Skin of body (tissue), 3 donors: ENCODE measurements at places on chromosomes 2 and 18. TPM values are rescaled to one million over a fixed set of nuclear protein-coding genes. Genes with fewer than 3 reads are reported as not detected.

The SLC9A4 gene
- 1.3 TPM for total RNA-seq

The CIB4 gene
- not detected for total RNA-seq

The GPR155 gene
- 5.8 TPM for total RNA-seq

DNA sequence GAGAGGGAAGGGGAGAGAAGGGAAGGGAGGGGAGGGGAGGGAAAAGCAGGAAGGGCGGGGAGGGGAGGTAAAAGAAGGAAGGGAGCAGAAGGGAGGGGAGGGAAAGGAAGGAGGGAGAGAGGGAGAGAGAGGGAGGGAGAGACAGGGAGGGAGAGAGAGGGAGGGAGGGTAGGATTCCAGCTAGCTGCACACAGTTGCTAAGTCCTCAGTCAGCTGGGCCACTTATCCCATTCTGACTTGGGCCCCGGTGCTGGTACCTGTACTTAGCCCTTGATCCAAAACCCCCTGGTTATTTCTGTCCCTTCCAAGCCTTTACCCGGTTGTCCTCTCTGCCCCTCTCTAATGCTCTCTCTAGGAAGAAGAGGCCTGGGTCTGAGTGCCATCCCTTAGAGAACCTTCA, 211.4 kb downstream of the TTC32 start:
- DNase-seq = no peak

- DNase-seq = no peak
Observed at GRCh38 chr2:239866350-239866749, 158.8 kb downstream of the NDUFA10 start.

The FEV gene
- not detected for total RNA-seq

DNA sequence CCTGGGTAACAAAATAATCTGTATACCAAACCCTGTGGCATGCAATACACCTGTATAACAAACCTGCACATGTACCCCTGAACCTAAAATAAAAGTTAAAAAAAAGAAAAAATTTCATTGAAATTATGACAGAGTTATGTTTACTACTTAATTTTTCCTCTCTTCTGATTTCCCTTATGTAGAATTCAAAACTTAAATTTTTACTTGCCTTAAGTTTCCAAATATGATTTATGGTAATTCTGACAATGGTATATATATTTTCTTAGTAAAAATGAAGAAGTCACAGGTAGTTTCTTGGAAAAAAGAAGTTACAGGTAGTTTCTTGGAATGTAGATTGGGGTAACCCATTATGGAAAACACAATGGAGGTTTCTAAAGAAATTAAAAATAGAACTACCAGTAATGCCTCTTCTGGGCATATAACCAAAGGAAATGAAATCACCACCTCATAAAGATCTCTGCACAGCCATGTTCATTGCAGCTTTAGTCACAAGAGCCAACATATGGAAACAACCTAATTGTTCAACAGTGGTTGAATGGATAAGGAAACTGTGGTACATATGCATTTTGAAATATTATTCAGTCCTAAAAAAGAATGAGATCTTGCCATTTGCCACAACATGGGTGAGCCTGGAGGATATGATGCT, 164.9 kb downstream of the BABAM2 start:
- DNase-seq = no peak

DNA sequence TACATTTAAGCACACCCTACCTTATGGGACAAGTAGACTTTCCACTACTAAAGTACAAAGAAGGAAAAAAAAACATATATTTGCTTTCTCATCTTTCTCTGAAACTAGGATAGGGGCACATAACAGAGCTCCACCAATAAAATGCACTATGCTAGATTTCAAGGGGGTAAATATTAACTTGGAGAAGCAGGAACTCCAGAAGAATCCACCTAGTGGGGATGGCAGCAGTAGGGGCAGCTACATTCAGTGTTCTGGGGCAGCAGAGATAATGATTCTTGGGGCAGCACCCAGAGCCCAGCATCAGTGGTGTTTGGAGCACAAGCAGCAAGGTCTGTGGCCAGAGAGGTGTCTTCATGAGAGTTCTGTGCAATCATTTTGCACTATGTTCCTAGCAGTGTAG, 64.7 kb downstream of the DTNB start:
- DNase-seq = no peak

The DSC2 gene
- total RNA-seq = 36.4 TPM

DNA sequence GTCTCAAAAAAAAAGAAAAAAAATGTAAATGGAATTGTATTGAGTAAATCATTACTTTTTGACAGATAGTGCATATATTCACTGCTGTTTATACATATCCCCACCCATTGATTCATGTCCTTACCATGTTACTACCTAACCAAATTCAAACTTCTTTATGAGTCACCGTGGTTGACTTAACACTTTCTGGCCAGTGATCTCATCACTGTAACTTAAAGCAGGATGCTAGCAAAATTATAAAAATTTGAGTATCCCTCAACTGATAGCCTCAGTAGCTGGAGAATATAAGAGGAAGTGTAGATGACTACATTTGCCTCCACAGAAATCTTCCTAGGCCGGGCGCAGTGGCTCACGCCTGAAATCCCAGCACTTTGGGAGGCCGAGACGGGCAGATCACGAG, 13.4 kb downstream of the CNOT9 start:
- no peak for DNase-seq
